ENCODE measurements at places on chromosomes 1 and 21.

GRCh38 chr1:93437976-93438605 lies 9.8 kb upstream of the FNBP1L start:
- DNase-seq = peak; percentile 25

GRCh38 chr1:187619175-187619574 lies 790.4 kb downstream of the PLA2G4A start:
- no peak for DNase-seq

DNA sequence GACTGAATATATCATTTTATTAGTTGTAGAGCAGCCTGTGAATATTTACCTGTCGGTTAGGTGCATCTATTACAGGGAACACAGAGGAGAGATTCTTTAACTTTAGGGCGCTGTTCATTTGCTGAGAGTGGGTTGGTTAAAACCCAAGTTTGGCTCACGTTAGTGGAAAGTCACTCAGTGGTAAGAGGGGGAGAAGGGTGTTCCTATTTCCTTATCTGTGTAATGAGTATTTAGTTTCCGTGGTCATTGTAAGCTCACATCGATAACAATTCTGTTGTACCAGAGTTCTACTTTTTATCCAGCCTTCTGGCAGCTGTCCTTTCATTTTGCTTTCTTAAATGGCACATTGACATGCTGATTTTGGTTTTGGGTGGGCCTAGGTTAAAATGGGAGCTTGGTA lies 773.2 kb upstream of the ADAMTS5 start:
- no peak for DNase-seq

- no peak for DNase-seq
These were observed 4.7 kb downstream of the ZBTB7B start for GRCh38 chr1:155007251-155007828.

DNA sequence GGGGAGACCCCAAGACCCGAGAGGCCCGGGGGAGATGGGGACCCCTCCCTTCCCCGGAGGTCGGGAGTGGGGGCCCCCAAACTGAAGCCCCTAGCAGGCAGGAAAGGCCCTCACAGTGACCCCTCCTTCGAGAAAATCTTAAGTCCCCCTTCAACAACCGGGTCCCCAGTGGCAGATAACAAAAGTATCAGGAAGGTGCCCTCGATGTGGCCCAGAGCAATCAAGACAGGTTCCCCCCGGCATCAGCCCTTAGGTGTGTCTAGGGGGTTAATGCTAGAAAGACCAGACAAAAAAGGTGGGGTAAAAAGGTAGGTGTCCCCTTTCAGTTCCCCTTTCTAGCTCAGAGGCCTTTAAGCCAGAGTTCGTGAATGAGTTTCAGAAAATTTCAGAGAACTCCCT lies 282 bp upstream of the ECE1 start:
- no peak for DNase-seq

- DNase-seq = no peak
These were observed 27.2 kb upstream of the BCL10 start for GRCh38 chr1:85303440-85304162.

DNA sequence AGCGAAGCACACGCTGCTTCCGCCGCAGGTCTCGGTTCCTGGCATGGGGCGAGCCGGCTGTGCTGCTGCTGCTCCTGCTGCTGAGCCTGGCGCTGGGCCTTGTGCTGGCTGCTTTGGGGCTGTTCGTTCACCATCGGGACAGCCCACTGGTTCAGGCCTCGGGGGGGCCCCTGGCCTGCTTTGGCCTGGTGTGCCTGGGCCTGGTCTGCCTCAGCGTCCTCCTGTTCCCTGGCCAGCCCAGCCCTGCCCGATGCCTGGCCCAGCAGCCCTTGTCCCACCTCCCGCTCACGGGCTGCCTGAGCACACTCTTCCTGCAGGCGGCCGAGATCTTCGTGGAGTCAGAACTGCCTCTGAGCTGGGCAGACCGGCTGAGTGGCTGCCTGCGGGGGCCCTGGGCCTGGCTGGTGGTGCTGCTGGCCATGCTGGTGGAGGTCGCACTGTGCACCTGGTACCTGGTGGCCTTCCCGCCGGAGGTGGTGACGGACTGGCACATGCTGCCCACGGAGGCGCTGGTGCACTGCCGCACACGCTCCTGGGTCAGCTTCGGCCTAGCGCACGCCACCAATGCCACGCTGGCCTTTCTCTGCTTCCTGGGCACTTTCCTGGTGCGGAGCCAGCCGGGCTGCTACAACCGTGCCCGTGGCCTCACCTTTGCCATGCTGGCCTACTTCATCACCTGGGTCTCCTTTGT lies 2.6 kb downstream of the TAS1R3 start:
- DNase-seq = no peak

GRCh38 chr1:53654216-53655210 lies 84.5 kb downstream of the GLIS1 start:
- DNase-seq = peak; percentile 29
